ENCODE measurements at places on chromosomes 3 and 15.

DNA sequence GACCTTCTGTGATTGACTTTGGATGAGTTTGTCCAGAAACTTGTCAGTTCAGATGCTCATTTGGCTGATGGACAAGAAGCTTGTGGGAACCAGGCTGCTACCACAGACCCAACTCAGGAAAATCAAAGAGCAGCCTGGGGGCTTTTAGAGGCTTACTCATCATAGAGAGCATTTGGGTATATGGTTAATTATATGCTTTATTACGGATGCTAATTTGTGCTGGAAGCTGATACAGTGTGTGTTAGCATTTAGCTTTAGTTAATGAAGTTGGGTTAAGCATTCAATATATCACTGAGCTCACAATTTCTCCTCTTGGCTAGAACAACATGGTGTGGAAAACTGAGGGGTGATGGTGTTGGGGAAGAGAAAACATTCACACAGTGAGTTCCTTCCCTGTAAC, 664.2 kb upstream of the CFAP20DC start:
- no peak for DNase-seq

DNA sequence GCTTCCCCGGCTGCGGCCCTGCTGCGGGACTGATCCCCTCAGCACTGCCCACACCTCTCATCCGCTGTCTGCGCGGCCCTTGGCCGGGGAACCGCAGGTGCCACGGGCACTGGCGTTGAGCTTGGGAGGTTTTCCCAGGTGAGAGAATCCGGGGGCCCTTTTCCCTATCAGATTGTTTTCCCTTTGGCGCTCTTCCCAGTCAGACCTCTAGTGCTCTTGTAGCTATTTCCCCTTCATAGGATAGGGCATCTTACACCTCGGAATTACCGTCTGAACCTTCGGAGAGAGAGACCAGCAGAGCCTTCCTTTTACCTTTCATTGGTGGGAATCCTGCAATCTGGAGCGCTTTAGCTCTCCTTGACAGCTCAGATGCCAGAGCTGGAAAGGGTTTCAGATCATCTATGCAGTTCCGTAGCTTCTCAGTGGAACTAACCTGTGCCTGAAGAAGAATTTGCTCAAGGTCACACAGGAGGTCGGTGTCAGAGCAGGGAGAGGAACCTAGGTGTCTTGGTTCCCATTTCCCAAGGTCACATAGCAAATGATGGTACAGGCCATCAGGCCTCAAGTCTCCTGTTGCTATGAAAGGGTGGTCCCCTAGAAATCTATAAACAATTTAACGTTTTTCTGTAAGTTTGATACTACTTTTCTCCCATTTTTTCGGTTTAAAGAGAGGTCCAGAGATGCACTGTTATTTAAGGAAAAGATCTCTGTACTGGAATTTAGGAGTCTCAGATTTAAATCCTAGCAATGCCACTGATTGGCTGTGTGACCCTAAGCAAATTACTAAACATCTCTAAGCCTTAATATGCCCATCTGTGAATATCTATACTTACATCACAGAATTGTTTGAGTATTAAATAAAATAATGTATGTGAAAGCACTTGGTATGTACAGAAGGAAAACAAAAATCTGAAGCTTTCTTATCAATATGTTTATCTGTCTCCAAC, 916 bp downstream of the IDH3A start:
- DNase-seq, result no peak

- DNase-seq, result no peak
These were observed 43.0 kb upstream of the UTS2B start for GRCh38 chr3:191373327-191373726.

DNA sequence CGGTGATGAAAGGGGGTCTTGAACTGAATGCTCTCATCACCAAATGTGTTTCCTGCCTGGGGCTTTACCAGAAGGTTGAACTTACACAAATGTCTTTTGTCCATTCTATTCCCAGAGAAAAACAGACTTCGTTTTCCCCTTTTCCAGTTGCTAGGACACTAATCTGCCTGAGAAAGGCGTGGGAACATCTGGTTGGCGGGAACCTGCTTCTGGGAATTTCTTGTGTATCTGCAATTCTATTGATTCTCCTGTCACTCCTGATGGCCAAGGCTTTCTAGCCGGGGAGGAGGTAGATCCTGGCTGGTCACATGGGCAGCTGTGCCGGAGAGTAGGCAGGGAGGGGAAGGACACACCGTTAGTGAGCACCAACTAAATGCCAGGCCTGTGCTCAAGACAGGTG, 31.1 kb upstream of the CCDC174 start:
- DNase-seq, result no peak

DNA sequence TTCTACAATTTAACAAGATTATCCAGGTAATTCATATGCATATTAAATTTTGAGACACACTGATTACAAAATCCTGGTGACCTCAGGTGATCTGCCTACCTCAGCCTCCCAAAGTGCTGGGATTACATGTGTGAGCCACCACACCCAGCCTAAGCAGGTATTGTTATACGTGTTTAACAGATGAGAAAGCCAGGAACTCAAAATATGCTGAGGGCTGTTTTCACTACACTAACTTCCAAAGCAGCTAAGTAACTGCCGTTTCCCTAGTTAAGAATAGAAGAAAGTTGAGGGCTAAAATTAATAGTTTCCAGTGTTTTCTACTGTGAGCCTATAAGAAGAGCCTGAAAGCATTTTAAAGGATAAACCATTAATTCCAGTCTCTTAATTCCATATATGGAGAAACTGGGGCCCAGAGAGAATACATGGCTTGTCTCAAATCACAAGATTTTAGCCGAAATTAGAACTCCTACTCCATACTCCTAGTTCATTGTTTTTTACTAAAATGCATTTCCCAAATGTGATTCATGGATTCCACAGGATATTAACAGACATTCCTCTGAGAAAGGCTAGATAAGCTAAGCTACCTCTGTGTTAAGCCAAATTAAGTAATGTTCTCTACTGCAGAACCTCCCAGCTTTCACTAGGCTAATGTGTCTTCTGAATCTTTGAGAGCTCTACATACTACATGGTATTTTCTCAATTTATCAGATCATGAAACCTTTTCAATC, 17.0 kb upstream of the AVEN start:
- DNase-seq, result no peak

DNA sequence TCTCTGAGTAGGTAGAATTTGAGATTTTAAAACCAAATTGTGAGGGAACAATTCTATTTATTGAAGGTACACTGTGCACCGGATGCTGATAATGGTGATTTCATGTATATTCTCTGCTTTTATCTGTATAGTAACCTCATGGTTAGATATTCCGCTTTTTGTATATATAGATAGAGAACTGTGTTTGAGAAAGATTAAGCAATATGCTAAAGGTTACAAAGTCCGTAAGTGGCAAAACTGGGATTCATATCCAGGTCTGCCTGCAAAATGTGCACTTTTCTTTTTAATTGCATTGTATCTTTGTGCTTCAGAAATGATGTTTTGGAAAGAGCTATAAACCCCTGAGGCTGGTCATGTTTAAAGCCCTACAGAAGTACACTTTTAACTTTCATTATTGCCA, 635.4 kb upstream of the NECTIN3 start:
- no peak for DNase-seq

DNA sequence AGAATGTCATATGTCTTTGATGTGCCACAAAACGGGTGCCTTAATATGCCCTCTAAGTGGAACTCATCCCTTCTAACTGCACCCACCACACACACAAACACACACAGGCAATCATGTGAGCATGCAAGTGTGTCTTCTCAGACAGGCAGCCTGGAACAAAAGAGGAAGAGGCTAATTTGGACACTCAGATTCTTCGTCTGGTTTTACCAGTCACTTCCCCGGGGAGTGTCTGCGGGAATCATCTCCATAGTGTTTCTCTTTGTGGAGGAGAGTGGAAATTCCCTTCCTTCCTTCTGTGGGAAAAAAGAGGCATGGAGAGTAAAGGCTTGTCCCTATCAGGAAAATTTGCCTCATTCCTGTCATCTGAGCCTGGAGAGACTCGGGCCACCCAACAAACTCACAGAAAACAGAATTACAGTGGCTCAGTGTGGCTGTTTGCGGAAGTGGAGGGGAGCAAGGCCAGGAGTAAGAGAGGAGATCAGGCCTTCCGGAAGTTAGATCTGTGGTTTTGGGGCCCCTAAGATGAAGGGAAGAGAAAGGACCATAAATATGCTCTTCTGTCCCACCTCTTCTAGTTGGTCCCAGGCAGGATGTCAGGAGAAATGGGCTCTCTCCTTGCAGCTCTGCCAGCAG, 212.6 kb upstream of the SEMA6D start:
- DNase-seq, result no peak

GRCh38 chr3:22326305-22326704, 575.3 kb upstream of the ZNF385D start:
- no peak for DNase-seq

DNA sequence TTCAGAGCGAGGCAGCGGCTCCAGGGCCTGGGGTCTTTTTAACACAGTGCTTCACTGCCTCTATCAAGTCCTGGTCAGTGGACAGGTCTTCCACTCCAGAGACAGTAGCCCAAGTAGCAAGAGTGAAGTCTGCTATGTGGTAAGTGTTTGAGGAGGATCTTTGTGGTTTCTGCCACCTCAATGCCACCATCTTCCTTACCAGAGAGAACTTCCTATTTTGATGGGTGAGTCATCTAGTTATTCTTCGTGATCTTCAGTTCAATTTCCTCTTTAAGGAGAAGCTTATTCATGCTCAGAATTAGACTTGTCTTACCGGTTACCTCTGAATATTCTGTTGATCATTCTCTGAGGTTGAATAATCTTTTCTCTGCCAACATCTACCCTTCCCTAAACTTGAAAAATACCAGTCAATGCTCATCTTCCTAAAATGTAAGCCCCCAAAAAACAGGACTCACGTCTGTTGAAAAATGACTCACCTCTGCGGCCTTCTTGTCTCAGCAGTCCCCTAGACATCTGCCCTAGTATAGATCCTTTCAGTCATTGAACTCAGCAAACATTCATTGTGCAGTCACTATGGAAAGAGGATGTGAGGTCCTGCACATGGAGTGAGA, 32.2 kb upstream of the BCL6 start:
- DNase-seq, result peak; percentile 37

GRCh38 chr15:53586799-53587198, 172.7 kb downstream of the WDR72 start:
- no peak for DNase-seq

- DNase-seq, result no peak
These were observed 1.9 kb downstream of the MITF start for GRCh38 chr3:69741032-69741767.

DNA sequence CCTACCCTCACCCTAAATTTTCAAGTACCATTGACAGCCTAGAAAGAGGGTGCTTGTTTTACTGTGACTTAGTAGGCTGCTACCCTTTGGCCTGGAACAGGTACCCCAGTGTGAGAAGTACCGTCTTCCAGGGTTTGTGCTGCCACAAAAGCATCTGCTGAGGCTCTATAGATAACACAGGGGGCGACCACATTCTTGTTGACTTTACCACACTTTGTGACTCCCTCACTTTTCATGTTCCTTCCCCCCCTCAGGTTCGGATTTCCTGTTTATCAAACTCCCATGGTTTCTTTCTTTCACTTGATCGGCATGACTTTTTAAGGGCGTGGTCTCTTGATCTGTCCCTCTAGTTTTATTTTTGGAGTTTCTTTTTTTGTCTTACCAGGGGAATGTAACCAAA, 23.5 kb downstream of the EXOG start:
- peak; percentile 27 for DNase-seq

GRCh38 chr15:71386448-71387236, 271.4 kb downstream of the THSD4 start:
- no peak for DNase-seq

DNA sequence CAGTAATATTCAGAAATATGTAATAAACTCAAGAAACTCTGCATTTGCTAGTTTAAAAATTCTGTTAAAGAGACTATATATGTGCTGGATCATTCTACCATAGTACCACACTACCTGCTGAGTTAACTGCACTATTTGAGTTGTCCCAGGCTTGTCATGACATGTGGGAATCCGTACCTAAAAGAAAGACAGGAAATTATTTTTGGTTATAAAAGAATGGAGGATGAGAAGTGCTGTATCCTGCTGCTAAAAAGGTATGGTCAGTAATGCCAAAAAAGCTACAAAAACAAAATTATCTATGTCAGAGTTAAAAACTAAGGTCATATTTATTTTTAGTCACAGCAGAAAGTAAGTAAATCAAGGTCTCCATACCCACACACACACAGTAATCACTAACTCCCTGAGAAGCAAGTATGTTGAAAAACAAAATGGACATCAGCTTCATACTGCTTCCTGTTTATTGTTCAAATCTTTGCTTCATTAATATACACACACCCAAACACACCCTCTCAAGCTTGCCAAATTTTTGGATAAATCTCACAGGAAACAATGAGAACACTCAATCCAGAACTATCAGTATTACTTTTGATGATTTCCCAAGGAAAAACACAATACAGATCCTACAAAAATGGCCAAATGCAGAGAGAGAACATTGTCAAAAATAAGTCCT, 33.7 kb downstream of the DENND6A start:
- no peak for DNase-seq

DNA sequence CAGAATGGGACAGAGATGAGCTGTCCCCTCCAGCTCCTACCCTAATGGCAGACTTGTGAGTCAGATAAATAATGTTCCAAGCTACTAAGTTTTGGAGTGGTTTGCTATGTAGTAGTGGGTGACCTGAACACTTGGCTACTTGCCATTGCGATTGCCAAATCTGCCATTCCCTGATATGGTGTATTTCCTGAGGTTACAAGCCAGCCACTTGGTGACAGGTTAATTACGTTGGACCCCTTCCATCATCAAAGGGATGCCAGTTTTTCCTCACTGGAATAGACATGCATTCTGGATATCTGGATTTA, 33.6 kb downstream of the MORF4L1 start:
- no peak for DNase-seq

DNA sequence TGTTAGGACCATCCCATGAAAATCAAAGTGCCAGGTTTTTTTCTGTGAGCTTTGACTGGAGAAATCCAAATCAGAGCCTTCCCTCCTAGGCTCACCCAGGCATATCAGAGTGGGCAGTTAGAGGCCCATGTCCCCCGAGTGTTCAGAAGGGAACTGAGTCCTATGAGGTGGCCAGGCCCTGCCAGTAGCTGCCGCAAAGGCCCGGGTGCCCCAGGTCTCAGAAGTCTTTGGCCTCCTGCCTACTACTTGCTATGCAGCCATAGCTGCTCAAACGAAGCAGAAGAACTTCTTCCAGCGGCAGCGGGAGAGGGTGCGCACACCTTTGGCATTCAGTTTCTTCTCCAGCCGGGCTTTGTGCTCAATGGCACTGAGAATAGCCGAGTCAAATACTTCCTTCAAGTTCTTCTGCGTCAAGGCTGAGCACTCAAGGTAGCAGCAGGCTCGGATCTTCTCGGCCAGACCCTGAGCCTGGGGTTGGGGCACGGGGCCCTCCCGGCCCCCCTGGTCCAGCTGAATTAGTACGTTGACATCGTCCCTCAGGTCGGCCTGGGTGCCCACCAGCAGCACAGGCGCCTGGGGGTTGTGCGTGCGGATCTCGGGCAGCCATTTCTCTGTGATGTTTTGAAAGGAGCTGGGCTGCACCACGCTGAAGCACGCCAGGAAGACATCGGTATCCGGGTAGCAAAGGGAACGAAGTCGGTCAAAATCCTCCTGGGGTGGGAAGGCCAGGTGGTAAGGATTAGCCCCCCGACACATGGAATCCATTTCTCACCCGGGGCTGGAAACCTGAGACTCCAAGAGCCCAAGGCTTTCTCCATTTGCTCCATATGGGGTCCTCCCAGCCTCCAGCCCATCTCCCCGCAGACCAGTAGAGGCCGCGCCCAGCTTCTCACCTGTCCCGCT, 992 bp downstream of the RHOV start:
- no peak for DNase-seq

Measured in activated gamma-delta T cell treated with Interleukin-2 at 50 U/mL for 16 hours (primary cell).